ENCODE measurements at places on chromosomes 7 and 10.

GRCh38 chr10:10493833-10494232 lies 523.8 kb upstream of the CELF2 start:
- DNase-seq, result no peak

DNA sequence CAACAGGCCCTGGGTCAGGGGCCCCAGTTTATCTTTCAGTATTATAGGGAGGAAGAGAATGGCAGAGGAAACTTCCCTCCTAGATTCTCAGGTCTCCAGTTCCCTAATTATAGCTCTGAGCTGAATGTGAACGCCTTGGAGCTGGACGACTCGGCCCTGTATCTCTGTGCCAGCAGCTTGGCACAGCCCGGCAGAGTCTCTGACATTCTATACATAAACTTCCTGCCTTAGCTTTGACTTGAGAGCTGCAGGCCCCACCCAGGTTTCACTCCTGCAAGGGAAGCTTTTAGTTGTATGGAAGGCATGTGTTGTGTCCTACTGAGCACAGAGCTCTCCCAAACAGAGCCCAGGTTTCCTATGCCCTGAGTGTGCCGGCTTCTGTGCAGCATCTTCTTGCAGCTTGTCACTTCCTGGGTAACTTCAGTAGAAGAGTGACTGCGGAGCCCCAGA lies 205.6 kb upstream of the PRSS58 start:
- no peak for DNase-seq

DNA sequence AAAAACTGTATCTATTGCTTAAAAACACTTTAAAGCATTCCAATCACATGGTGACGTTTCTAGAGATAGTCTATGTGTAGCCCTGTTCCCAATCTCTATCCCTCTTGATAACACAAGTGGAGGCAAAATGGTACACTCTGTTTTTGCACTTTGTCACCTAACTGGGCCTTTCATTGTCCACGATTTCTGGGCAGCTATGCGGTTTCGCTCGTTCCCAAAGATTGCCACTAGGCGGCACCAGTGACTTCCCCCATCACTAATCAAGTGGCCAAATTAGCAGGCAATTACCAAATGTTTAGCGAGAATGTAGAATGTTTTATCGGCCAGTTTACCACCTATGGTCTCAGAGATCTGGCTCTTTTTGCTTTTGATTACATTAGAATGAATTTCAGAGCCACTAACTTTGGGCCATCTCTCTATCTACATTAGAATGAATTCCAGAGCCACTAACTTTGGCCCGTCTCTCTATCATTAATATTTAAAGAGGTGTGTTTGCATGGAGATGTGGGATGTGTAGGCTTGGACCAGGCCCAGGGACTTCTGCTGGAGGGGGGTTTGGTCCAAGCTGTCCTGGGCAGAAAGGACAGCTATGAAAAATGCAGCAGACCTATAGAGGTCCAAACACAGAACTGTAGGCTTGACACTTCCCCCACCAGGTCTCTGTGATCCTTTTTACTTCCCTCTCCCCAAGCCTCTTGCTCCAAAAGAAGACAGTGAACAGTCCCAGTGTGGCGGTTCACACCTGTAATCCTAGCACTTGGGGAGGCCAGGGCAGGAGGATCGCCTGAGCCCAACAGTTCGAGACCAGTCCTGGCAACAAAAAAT lies 90.1 kb downstream of the EPC1 start:
- DNase-seq, result peak; percentile 6

DNA sequence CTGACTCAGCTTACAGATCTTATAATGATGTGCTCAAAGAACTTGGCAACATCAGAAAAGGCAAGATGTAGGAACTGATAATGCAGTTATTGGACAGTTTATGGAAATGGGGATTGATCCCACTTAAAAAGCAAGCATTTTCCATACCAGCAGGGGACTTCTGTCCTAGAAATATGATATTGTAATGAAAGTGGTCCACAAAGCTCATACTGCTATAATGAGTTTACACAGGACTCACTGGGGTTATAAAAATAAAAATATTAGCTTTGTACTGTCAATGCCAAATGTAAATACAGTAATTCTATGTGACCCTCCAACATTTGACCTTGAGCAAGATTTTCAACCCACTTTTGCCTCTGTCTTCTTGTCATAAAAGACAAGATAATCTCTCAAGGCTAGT lies 145.5 kb upstream of the SEM1 start:
- DNase-seq, result no peak

GRCh38 chr10:118958984-118959925 lies 70.3 kb upstream of the NANOS1 start:
- no peak for DNase-seq

All from NCI-H1105 treated with DMSO at 0.1 percent for 48 hours (cell line).